ENCODE measurements at places on chromosomes 1 and 21. TPM values are rescaled to one million over a fixed set of nuclear protein-coding genes. Genes with fewer than 3 reads are reported as not detected.

Gene CSF3R
- total RNA-seq = 24.2 TPM

Gene HEYL
- 6.8 TPM for total RNA-seq

Gene FAM20B
- 20.6 TPM for total RNA-seq

Gene RHD
- total RNA-seq = not detected

Gene SLAMF7
- 0.49 TPM for total RNA-seq

Gene ST6GALNAC5
- total RNA-seq = not detected

Gene PRAMEF17
- total RNA-seq = not detected

Gene LRRC38
- total RNA-seq = not detected

Gene F3
- 183 TPM for total RNA-seq

Gene XCL2
- total RNA-seq = not detected
